Neural crest cell (in vitro differentiated cells): ENCODE measurements at places on chromosomes 13 and 19.

GRCh38 chr13:42028113-42028799 lies 20.2 kb upstream of the DGKH start:
- no peak overlapping the region for H3K4me3 ChIP-seq
- peaks cover 2% of the 10 kb centered on the region for H3K27me3 ChIP-seq
- no peaks in the 10 kb centered on the region for H3K36me3 ChIP-seq
- no peak overlapping the region for H3K27ac ChIP-seq
- H3K4me1 ChIP-seq = peaks cover 13% of the 10 kb centered on the region
- DNase-seq = no peak

DNA sequence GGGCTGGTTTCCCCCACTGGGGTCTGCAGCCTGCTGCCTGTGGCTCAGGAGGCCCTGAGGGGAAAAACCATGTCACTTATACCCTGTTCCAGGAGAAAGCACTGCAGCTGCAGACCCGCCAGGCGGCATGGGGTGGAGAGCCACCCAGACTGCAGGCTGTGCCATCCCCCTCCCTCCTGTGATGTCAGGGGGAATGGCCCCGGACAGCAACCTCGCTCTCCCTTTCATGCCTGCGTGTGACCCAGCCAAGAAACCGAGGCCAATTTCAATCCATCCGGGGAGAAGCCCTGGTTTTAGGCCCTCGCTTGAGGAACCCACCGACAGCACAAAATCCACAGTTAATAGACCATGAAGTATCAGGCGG lies 37.2 kb upstream of the MATK start:
- H3K4me1 ChIP-seq = no peaks in the 10 kb centered on the region
- no peaks in the 10 kb centered on the region for H3K36me3 ChIP-seq
- no peak overlapping the region for H3K27ac ChIP-seq
- H3K4me3 ChIP-seq = no peak overlapping the region

GRCh38 chr19:38081547-38082255 lies 142.3 kb downstream of the DPF1 start:
- H3K27ac ChIP-seq = no peak overlapping the region
- H3K4me1 ChIP-seq = peaks cover 8% of the 10 kb centered on the region
- peaks cover 7% of the 10 kb centered on the region for H3K36me3 ChIP-seq

- peaks cover 33% of the 10 kb centered on the region for H3K36me3 ChIP-seq
- H3K27me3 ChIP-seq = no peaks in the 10 kb centered on the region
- no peak overlapping the region for H3K4me3 ChIP-seq
- DNase-seq = no peak
These were observed 4.1 kb upstream of the ZNF420 start for GRCh38 chr19:37074111-37074510.

DNA sequence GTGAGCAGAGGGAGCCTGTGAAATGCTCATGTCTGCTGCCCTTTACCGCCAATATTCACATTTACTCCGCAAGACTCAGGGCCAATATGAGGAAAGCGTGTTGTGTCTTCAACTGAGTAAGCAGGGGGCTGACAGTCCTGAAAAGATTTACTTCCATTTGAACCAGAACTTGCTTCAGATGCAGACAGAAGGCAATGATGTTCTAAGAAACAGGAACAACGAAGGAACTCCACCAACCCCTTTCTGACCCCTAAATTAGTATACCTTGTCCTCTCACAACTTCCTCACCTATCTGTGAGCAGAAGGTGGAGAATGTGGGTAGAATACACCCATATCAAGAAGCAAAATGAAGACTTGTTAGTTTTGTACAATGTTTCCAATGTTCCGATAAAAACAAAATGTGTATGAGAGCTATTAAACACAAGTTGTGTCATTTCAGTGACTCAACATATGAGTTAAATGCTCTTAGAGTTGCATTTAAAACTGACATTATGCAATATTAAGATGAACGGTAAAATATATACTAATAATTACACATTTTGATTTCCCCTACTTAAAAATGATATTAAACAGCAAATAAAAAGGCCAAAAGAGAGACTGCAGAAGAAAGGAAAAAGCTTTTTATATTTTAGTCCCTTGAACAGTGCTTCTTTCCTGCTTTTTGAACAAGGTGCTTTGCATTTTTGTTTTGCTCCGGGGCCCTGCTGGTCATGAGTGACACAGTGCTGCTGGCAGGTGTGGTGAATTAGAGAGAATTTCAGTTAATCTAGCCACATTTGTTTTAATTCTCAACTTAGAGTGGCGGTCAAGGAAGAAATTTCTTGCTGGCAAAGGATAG lies 16.0 kb downstream of the TMEM272 start:
- no peaks in the 10 kb centered on the region for H3K27me3 ChIP-seq
- no peak for DNase-seq
- no peaks in the 10 kb centered on the region for H3K4me1 ChIP-seq
- no peaks in the 10 kb centered on the region for H3K36me3 ChIP-seq
- H3K27ac ChIP-seq = no peak overlapping the region
- no peak overlapping the region for H3K4me3 ChIP-seq

- no peaks in the 10 kb centered on the region for H3K27me3 ChIP-seq
- H3K4me1 ChIP-seq = no peaks in the 10 kb centered on the region
- no peak overlapping the region for H3K4me3 ChIP-seq
- no peak for DNase-seq
- no peak overlapping the region for H3K27ac ChIP-seq
These were observed 192.5 kb upstream of the PCDH20 start for GRCh38 chr13:61608138-61608537.

GRCh38 chr19:31095100-31095804 lies 254.0 kb downstream of the TSHZ3 start:
- H3K27ac ChIP-seq = no peak overlapping the region
- no peak for DNase-seq
- H3K4me3 ChIP-seq = no peak overlapping the region
- H3K27me3 ChIP-seq = no peaks in the 10 kb centered on the region

GRCh38 chr19:40442328-40443130 lies 1.6 kb downstream of the SERTAD3 start:
- peaks cover 2% of the 10 kb centered on the region for H3K27me3 ChIP-seq
- peak overlapping the region; percentile 96 for H3K27ac ChIP-seq
- no peaks in the 10 kb centered on the region for H3K36me3 ChIP-seq
- no peak for DNase-seq

- H3K4me1 ChIP-seq = no peaks in the 10 kb centered on the region
- no peak overlapping the region for H3K4me3 ChIP-seq
- peaks cover 37% of the 10 kb centered on the region for H3K27me3 ChIP-seq
- DNase-seq = no peak
These were observed 5.3 kb downstream of the FGF21 start for GRCh38 chr19:48760504-48761205.

- DNase-seq = peak; percentile 59
- H3K4me3 ChIP-seq = no peak overlapping the region
- H3K27ac ChIP-seq = no peak overlapping the region
- no peaks in the 10 kb centered on the region for H3K4me1 ChIP-seq
These were observed 35.6 kb upstream of the PSPC1 start for GRCh38 chr13:19818223-19818842.

- DNase-seq = no peak
- no peaks in the 10 kb centered on the region for H3K36me3 ChIP-seq
These were observed 6.3 kb upstream of the RAX2 start for GRCh38 chr19:3778104-3778867.

DNA sequence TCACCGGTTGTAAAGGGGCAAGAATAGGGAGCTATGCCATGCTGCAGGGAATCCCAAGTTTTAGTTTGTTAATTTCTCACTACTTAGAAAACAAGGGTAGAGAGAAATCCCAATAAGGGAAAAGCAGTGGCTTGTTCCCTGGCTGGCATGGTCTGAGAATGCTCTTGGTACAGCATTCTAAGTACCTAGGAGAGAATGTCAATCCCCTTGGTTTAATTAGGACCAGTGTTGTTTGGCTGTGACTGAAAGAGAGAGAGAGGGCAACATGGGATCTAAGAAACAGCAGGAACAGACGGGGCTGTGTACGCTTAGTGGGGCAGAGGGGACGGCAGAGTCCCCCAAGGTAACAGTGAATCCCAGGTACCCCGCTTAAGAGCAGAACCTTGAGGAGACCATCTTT lies 228.8 kb downstream of the PCDH9 start:
- DNase-seq = no peak
- H3K27me3 ChIP-seq = no peaks in the 10 kb centered on the region
- peak overlapping the region; percentile 1 for H3K27ac ChIP-seq
- H3K4me1 ChIP-seq = no peaks in the 10 kb centered on the region
- H3K36me3 ChIP-seq = no peaks in the 10 kb centered on the region

DNA sequence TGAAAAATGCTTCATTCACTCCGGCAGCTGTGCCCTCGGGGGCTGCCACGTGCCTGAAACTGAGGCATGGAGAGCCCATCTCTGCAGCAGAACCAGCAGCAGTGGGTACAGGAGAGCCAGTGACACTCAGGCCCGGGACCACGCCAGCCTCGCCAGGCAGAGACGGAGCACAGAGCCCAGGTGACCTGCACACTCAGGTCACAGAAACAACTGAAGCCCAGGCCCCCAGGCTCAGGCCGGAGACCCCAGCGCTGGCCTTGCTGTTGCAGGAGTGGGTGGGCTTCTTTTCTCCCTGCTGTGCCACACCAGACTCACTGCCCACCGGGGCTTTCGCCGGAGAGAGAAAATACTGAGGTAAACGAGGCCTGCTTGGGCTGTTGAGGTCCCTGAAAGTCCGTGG lies 117.3 kb downstream of the SOX1 start:
- no peak for DNase-seq
- no peak overlapping the region for H3K4me3 ChIP-seq
- H3K36me3 ChIP-seq = no peaks in the 10 kb centered on the region
- H3K4me1 ChIP-seq = peaks cover 15% of the 10 kb centered on the region

- no peak for DNase-seq
- peaks cover 16% of the 10 kb centered on the region for H3K36me3 ChIP-seq
- H3K27ac ChIP-seq = no peak overlapping the region
- peaks cover 8% of the 10 kb centered on the region for H3K4me1 ChIP-seq
These were observed 389.0 kb downstream of the KLF12 start for GRCh38 chr13:73745190-73745589.

GRCh38 chr19:5245631-5246553 lies 94.7 kb downstream of the PTPRS start:
- peaks cover 14% of the 10 kb centered on the region for H3K36me3 ChIP-seq
- no peaks in the 10 kb centered on the region for H3K27me3 ChIP-seq
- no peak overlapping the region for H3K4me3 ChIP-seq
- H3K4me1 ChIP-seq = peaks cover 18% of the 10 kb centered on the region
- no peak overlapping the region for H3K27ac ChIP-seq
- DNase-seq = no peak

- H3K4me3 ChIP-seq = no peak overlapping the region
- H3K4me1 ChIP-seq = no peaks in the 10 kb centered on the region
- DNase-seq = no peak
- no peaks in the 10 kb centered on the region for H3K27me3 ChIP-seq
- H3K36me3 ChIP-seq = peaks cover 10% of the 10 kb centered on the region
- H3K27ac ChIP-seq = no peak overlapping the region
These were observed 27.3 kb downstream of the TM9SF2 start for GRCh38 chr13:99528547-99528946.

DNA sequence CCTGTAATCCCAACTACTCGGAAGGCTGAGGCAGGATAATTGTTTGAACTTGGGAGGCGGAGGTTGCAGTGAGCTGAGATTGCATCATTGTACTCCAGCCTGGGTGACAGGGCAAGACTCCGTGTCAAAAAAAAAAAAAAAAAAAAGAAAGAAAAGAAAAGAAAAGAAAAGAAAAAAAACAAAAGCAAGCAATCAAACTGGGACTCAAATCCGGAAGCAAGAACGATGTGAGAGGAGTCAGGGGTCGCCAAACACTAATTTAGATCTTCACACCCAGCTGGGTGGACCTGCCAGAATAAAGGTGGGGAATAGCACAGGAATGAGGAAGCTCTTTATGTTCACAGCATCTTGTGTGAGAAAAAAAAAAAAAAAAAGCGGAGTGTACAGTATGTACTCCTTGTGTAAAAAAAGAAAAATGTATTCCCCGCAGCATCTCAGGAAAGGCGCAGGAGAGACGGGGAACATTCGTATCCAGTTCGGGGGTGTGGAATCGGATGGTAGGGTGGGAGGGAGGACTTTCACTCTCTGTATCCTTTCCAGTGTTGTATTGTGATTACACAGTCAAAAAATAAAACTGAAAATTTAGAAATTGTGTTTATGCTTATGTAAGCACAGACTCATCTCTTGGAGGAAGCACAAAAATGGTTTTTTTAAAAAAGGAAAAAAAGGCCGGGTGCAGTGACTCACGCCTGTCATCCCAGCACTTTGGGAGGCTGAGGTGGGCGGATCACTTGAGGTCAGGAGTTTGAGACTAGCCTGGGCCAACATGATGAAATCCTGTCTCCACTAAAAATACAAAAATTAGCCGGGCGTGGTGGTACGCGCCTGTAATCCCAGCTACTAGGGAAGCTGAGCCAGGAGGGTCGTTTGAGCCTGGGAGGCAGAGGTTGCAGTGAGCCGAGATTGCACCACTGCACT lies 7.6 kb downstream of the DNAJB1 start:
- H3K36me3 ChIP-seq = peaks cover 13% of the 10 kb centered on the region
- peak overlapping the region; percentile 62 for H3K4me3 ChIP-seq
- DNase-seq = no peak
- H3K27me3 ChIP-seq = no peaks in the 10 kb centered on the region
- peak overlapping the region; percentile 35 for H3K27ac ChIP-seq

- H3K4me1 ChIP-seq = peaks cover 6% of the 10 kb centered on the region
- H3K27me3 ChIP-seq = peaks cover 15% of the 10 kb centered on the region
- DNase-seq = no peak
- no peaks in the 10 kb centered on the region for H3K36me3 ChIP-seq
- no peak overlapping the region for H3K4me3 ChIP-seq
These were observed 5.9 kb downstream of the CBLC start for GRCh38 chr19:44783545-44783944.

- DNase-seq = no peak
- H3K36me3 ChIP-seq = no peaks in the 10 kb centered on the region
- H3K4me3 ChIP-seq = no peak overlapping the region
These were observed 161.8 kb downstream of the DNAJC15 start for GRCh38 chr13:43185226-43185625.

- no peak overlapping the region for H3K4me3 ChIP-seq
- H3K27ac ChIP-seq = no peak overlapping the region
- no peaks in the 10 kb centered on the region for H3K27me3 ChIP-seq
- peaks cover 11% of the 10 kb centered on the region for H3K36me3 ChIP-seq
These were observed 17.1 kb downstream of the CHERP start for GRCh38 chr19:16524991-16525734.

- peak; percentile 67 for DNase-seq
- peaks cover 7% of the 10 kb centered on the region for H3K36me3 ChIP-seq
- H3K4me1 ChIP-seq = peaks cover 22% of the 10 kb centered on the region
These were observed 420 bp downstream of the IL17D start for GRCh38 chr13:20703780-20704458.
